ENCODE measurements at places on chromosomes 12 and 14.

- no peak for DNase-seq
Measured at GRCh38 chr12:104415342-104415980, 41.3 kb upstream of the CHST11 start.

- no peak for DNase-seq
Measured at GRCh38 chr12:11561411-11561810, 88.1 kb upstream of the ETV6 start.

- DNase-seq, result no peak
Measured at GRCh38 chr14:94113490-94113889, 3.0 kb downstream of the IFI27 start.

- DNase-seq, result no peak
Measured at GRCh38 chr12:132484183-132484890, 5.6 kb upstream of the FBRSL1 start.

DNA sequence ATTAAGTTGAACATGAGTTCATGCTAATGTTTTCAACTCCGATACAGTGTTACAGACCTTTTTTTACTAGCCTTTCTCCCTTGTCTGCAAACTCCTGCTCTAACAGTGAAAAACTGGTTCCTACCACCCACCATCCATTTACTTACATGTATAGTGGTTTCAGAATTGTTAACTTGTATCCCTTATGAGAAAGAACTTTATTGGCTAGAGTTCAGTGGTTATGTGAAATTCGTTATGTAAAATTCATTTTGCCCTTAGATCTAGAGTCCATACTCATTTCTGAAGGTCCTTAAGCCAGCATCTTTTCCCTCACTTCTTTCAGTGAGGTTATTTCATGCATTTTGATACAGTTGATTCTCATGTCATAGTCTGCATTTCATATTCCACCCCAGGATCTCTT is 51.0 kb downstream of the PRKCH start:
- DNase-seq, result no peak

- DNase-seq, result no peak
Measured at GRCh38 chr12:15701631-15702156, 87.5 kb downstream of the EPS8 start.

- DNase-seq, result no peak
Measured at GRCh38 chr14:101654051-101654450, 92.8 kb downstream of the DIO3 start.

DNA sequence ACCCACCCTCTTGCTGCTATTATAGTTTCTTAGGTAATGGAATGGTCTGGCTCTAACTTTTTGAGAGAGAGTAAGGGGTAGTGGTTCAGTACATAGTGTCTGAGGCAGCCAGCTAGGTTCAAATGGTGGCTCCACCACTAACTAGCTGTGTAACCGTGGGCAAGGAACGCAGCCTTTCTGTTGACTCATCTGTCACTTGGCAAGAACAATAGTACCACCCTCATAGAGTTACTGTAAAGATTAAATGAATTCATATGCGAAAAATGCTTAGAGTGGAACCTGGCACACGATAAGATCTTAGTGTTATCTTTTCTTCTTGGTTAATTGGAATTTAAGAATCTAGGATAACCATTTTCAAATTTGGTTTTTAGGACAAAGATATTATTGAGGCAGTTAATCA is 14.0 kb downstream of the CCDC62 start:
- no peak for DNase-seq

- no peak for DNase-seq
Measured at GRCh38 chr12:54249489-54249888, 30.4 kb downstream of the CBX5 start.

DNA sequence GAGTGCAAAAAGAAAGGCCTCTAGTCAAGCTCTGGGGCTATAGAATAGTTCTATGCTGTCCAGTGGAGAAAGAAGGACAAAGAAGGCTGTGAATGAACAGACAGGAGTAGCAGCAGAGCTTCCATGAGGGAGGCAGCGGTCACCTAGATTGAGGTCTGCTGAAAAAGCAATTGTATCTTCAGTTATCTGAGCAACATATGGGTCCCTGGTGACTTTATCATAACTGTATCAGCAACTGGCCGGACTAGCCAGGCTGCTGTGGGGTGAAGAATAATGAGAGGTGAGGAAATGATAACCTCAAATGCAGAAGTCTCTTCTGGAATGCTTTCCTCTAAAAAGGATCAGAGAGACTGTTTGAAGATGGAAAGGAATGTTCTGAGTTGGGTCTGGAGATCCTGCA is 971.3 kb upstream of the TMEM132C start:
- DNase-seq, result no peak

- no peak for DNase-seq
Measured at GRCh38 chr14:38910092-38910491, 192.9 kb downstream of the SEC23A start.

GRCh38 chr14:85565862-85566296 is 35.9 kb downstream of the FLRT2 start:
- no peak for DNase-seq

DNA sequence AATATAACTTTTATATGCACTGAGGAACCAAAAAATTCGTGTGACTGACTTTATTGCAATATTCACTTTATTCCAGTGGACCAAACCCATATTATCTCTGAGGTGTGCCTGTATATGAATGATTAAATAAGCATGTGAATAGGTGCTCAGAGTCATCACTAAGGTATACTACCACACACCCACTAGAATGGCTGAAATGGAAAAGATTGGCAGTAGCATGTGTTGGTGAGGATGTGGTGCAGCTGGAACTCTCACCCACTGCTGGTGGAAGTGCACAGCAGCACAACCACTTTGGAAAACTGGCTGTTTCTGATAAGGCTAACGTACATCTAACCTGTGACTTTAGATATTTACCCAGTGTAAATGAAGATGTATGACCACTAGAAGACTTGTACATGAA is 36.8 kb downstream of the GOLGA5 start:
- DNase-seq, result no peak

GRCh38 chr14:88682495-88683114 is 110.1 kb downstream of the EML5 start:
- no peak for DNase-seq

GRCh38 chr14:20331053-20331613 is 1.9 kb downstream of the CCNB1IP1 start:
- DNase-seq, result no peak

DNA sequence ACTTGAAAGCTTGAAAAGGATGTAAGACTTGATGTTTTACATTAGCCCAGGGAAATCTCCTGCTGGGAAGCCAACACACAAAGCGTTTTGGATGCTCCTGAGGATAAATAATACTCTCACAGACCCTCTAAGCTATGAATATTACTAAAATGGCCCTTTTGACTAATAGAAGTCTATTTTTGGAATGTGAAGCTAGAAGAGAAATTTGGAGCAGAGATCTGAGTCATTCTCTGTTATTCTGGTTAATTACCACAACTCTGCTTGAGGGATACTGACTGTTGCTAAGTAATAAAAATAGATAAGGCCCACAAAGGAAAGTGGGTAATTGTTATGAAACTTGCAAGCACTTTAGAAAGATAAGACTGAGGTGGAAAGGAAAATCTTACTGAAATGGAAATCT is 346.2 kb upstream of the STXBP6 start:
- no peak for DNase-seq

- DNase-seq, result no peak
Measured at GRCh38 chr14:68624541-68625220, 168.2 kb downstream of the ZFP36L1 start.

DNA sequence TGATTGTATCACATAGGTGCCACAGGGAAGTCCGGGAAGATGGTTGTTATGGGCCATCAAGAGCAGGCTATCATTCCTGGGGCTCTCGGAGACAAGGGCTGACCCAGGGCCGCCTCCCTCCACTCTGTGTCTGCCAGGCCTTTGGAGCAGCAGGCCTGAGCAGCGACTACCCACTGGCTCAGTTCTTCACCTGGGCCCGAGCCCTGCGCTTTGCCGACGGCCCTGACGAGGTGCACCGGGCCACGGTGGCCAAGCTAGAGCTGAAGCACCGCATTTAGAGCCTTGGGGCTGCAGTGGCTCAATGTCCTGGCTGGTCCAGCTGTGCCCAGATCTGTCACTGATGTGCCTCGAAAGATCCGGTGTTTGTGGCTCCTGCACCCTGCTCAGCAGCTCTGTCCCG is 10.5 kb upstream of the ALDH2 start:
- no peak for DNase-seq

DNA sequence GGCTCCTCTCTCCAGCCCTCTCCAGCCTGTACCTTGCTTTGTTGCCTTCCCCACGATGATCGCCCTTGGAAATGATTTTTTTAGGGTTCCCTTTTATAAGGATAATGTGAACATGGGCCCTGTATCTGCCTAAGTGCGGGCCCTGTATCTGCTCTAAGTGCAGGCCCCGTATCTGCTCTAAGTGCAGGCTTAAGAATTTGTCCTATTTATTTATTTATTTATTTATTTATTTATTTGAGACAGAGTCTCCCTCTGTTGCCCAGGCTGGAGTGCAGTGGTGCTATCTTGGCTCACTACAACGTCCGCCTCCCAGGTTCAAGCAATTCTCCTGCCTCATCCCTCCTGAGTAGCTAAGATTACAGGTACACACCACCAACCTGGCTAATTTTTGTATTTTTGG is 22.5 kb downstream of the GALNT16 start:
- no peak for DNase-seq

GRCh38 chr12:52041695-52042123 is 9.5 kb upstream of the NR4A1 start:
- no peak for DNase-seq

DNA sequence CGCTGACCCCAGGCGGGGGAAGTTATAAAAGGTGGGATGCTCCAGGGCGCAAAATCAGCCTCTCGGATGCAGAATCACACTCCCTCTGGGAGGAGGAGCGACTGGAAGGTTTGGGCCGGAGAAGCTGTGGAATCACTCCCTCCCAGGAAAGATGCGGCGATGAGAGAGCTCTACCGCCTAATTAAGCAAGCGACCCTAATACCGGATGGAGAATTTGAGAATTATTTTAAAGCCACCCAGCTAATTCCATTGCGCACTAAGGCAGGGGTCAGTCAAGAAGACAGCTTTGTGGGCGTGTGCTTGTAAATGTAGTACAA is 1.9 kb downstream of the COL2A1 start:
- no peak for DNase-seq

DNA sequence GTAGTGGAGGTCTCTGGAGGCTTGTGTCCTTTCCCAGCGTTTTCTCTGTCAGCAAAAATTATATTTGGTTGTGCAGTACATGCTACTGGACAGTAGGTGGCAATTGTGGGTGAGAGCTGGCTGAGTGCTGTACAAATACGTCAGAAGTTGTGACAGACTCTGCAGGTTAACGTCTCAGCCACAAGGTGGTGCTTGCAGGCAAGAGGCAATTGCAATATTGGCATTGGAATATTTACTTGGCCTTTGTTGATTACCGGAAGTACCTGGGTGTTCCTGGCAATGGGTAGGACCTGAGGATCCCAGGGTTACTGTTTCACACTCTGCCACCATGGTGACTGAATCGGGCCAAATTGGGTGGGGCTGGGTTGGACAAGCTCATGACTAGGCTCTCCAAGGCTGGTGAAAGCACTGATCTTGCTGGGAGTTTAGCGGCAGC is 333.9 kb upstream of the LMO3 start:
- DNase-seq, result no peak

DNA sequence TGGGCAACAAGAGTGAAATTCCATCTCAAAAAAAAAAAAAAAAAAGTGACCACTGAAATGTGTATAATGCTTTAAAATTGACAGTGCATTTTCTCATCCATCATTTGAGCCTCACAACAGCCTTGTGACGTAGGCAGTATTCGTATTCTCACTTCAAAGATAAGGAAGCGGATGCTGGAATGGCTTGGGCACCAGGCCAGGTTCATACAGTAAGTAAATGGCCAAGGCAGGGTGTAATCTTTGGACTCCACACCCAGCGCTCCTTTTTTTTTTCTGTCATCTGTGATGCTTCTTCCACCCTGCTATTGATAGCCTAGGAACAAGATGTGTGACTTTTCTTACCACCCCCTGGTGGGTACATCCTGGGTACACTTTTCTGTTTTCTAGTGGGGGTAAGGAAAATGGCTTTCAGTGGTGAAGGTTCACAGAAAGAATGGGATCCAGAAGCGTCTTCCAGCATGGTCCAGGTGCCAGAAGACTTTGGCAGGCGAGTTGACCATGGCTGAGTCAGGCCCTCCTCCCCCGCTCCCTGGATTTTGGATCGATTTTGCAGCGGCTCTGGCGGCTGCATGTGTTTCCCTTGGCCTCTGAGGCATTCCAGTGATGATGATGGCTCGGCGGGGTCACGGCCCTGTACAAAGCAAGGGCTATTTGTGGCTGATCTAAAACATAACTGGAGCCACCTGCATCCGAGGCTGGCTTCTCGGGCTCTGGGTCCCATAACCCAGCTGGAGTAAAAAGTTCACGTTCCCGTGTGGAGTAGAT is 110.6 kb downstream of the CACNA1C start:
- no peak for DNase-seq

DNA sequence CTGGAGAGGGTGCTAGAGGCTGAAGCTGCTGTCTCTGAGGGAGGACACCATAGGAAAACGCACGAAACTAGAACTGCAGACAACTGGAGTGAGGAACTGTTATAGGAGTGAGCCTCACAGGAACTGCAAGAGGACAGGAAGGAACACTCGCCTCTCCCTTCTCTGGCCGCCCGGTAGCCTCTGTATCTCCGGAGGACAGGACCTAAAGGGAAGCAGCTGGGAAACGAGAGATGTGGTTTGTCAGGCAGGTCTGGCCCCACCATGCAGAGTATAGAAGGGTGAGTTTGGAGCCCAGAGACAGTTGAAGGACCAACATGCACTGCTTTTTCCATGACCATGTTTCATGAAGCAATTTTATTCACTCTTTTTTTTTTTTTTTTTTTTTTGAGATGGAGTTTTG is 127.3 kb downstream of the EFCAB11 start:
- DNase-seq, result no peak

DNA sequence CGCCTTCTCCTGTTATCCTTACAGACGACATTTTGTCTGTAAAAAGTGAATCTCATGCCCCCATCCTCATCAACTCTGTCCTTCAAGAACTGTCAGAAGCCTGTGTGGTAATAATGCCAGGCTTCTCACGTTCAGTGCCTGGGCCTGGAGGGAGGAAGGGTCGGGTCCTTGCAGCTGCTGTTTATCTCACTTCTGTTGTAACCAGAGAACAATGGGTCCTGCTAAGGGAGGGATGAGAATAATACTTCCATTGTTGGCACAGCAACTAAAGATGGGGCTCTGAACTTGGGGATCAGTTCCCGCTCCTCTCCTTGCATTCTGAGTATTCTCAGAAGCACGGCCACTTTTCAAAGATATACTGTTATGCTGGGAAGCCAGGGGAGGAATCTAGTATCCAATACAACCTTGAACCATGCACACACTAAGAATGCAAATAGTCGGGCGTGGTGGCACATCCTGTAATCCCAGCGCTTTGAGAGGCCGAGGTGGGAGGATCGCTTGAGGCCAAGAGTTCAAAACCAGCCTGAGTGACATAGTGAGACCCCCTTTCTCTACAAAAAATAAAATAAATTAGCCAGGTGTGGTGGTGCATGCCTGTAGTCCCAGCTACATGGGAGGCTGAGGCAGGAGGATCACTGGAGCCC is 38.8 kb upstream of the NINJ2 start:
- no peak for DNase-seq

GRCh38 chr12:114680604-114681069 is 3.3 kb downstream of the TBX3 start:
- no peak for DNase-seq

- DNase-seq, result no peak
Measured at GRCh38 chr12:14424545-14424944, 59.1 kb downstream of the ATF7IP start.

All from activated CD4-positive, alpha-beta T cell treated with anti-CD3 and anti-CD28 coated beads, Interleukin-2, amount 50 U/mL, for 24 hours (primary cell).